Frontal cortex (tissue), 4 donors: ENCODE measurements at places on chromosomes 1 and 21.

- DNase-seq, result no peak
These were observed 172.1 kb upstream of the RNPC3 start for GRCh38 chr1:103353391-103353790.

- no peak for DNase-seq
These were observed 16.9 kb downstream of the MORN1 start for GRCh38 chr1:2374252-2375155.

DNA sequence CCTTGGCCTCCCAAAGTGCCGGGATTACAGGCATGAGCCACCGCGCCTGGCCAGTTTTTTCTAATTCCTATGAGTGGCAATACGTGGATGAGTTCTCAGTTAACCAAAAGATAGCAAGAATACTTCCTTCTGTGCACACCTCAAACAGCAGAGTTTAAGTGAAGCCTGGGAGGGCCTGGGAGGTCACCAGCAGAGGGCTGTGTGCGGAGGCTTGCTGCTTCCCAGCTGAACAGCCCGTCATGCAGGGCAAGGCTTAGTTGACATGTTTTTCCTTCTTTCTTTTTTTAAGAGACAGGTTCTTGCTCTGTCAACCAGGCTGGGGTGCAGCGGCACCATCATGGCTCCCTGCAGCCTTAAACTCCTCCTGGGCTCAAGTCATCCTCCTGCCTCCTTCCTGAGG lies 17.8 kb downstream of the GNG4 start:
- DNase-seq, result no peak

- DNase-seq, result no peak
These were observed 20.5 kb downstream of the RHOU start for GRCh38 chr1:228755800-228756199.

DNA sequence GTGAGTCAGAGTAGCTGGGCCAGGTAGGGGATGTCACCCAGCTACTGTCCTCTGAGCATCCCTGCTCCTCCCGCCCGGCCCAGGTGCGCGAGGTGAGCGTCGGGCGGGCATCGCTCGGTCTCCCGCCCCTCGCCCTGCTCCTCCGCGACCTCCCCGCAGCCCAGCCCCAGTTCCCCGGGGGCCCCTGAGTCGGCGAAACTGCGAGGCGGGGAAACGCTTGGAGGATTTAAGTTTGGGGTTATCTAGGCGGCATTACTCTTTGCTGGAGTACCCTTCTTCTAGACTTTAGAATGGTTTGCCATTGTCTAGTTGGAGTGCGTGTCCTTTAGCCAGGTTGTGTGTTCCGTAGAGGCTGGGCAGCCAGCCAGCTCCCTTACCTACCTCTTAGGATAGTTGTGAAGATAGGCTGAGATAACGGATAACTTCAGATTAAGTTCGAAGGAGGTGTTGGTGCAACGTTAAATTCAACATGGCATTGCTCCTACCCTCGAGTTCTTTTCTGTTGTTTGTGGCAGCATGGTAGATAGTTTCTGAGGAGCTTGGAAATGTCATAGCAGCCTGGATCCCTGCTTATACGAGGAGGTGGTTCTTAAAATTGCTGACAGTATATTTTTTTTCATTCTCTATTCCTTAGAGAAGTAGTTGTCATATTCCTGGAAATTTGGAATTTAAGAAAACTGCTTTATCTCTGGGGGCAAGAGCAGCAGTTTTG lies 697 bp downstream of the AGO3 start:
- DNase-seq, result no peak

DNA sequence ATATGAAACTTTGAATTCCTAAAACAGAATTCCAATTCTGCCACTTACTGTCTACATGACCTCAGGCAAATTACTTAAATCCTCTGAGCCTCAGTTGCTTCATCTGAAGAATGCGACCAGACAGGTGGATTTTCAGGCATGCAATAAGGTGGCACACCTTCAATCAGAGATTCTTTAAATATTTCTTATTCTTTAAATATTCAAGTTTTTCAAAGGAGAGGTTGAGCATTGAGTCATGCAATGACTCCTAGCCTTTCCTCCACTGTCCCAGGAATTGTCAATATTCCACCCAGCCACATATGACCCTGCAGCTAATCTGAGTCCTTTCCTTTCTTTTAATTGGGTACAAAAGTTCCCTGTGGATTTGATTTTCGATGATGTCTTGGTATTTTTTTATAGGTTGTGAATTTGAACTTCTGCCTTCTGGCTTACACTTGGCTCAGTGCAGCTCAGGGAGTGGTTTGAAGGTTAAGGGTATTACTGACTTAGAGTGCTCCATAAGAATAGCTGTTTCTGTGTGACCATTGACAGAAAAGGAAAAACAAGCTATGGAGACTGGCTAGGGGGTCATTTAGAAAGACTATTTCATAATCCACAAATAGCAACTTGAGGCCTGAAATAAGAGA lies 52.2 kb upstream of the PRDX6 start:
- no peak for DNase-seq

- no peak for DNase-seq
These were observed 2.0 kb downstream of the TEKT2 start for GRCh38 chr1:36085686-36086526.

DNA sequence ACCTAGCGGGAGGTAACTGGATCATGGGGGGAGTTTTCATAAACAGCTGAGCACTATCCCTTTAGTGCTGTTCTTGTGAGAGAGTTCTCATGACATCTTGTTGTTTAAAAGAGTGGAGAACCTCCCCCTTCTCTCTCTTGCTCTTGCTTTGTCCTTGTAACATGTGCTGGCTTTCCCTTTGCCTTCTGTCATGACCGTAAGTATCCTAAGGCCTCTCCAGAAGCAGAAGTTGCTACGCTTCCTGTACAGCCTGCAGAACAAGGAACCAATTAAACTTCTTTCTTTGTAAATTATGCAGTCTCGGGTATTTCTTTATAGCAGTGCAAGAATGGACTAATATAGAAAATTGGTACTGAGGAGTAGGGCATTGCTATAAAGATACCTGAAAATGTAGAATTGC lies 515.6 kb downstream of the NEGR1 start:
- DNase-seq, result no peak

GRCh38 chr1:236673289-236673919 lies 12.9 kb upstream of the ACTN2 start:
- no peak for DNase-seq

DNA sequence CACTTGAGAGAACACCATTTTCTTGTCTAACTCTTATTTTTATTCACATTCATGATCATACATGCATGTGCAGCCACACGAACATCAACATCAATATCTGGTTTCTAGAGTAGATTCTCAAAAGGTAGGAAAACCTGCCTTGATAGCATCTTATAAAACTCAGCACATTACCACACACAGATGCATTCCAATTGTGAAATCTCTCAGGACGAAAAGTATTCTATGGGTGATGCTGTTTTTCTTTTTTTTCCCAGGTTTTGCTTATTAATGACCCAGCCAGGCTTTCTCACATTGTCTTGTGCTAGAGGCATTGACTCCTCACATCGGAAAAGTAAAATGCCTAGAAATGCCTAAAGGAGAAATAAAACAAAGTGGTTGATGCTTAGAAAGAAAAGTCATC lies 562.8 kb downstream of the KIF26B start:
- no peak for DNase-seq

DNA sequence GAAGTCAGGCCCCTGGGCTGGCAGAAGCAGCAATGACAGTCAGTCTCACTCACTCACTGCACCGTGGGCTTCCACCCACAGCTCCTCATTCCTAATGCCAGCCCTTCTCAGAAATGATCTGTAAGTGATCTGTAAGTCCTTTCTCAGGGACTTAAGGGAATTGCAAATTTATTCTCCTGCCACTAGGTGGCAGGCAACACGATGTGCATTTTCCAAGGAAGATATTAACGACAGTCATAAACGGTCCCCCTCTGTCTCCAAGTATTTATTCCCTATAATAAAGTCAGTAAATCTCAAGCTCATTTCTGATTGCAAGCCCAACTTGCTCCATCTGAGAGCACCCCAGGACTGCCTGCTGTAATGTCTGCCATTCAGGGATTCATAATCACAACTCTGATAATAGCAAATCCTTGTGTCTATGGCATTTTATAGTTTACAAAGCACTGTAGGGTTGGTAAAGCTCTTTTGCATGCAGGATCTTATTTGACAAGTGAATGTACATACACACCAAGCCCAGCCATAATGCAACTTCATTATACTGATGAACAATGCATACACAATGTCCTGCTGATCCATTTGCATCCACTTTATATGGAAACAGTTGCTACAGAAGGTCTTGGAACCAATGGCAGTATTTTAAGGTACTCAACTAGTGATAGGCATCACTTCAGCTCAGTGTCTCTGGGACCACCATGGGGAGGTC lies 380.5 kb upstream of the CAMK1G start:
- DNase-seq, result peak; percentile 34

GRCh38 chr1:74486036-74486435 lies 26.4 kb downstream of the LRRC53 start:
- no peak for DNase-seq

DNA sequence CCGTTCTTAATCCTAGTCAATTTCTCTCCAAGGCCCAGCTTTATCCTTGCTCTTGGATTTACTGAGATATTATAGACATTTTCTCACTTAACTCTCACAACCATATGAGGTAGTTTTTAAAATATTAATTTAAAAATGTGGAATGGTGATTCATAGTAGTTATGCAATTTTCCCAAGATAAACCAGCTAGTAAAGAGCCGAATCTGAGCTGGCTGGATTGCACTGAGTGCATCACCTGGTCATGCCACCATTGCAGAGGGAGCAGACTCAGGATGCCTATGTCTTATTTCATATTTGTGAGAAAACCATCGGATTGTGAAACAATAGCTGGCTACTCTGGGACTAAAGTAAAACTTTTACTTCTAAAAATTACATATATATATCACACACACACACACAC lies 494.0 kb downstream of the KCNT2 start:
- no peak for DNase-seq

DNA sequence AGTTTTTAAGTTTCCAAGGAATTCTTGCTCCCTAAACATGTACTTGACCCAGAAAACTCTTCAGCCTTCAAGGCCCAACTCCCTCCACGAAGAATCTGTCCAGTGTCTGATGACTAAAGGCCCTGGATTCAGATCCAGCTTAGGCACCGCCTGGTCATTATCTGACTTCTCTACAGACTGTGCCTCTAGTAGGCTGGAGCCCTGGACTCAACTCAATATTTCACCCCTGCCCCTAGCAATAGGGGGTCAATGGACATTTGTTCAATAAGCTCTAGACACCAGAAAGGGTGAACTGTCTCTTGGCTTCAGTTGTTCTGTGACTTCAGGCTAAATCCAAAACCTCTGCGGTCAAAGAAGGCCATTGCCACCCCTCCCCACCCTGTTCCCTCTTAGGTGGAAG lies 34.5 kb downstream of the NUAK2 start:
- DNase-seq, result no peak

- DNase-seq, result no peak
These were observed 120.5 kb downstream of the LRRC7 start for GRCh38 chr1:69688193-69688592.

GRCh38 chr21:29581393-29581792 lies 282.7 kb downstream of the BACH1 start:
- no peak for DNase-seq

GRCh38 chr21:36080386-36080785 lies 10.6 kb downstream of the CBR1 start:
- no peak for DNase-seq

DNA sequence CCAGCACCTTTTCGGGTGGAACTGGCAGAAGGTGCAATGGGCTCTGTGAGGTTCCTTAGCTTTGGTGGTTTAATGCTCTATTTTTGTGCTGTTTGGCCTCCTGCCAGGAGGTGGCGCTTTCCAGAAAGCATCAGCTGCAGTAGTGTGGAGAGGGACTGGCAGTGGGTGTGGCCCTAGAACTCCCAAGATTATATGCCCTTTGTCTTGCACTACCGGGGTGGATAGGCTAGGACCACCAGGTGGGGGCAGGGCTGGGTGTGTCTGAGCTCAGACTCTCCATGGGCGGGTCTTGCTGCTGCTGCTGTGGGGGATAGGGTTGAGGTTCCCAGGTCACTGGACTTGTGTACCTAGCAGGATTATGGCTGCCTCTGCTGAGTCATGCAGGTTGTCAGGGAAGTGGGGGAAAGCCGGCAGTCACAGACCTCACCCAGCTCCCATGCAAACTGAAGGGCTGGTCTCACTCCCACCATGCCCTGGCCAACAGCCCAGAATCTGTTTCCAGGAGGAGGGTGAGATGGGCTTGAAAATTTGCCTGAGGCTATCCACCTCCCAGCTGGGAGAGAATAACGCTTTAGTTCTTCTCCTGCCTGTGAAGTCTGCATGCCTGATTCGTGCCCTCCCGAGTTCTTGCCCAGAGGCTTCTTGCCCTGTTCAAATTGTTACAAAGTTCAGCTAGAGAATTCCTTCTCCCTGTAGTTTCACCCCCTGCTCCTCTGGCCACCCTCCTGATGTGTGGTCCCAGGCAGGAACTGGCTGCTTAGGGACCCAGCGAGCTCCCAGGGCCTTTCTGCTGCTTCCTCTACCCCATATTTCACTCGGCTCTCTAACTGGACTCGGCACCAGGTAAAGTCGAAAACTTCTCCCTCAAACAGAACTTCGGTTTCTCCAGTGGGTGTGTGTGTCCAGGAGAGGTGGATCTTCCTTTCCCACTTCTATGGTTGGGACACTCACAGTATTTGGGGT lies 76.5 kb upstream of the BTG3 start:
- DNase-seq, result no peak

- DNase-seq, result no peak
These were observed 1.3 kb downstream of the NTNG1 start for GRCh38 chr1:107142140-107142542.

DNA sequence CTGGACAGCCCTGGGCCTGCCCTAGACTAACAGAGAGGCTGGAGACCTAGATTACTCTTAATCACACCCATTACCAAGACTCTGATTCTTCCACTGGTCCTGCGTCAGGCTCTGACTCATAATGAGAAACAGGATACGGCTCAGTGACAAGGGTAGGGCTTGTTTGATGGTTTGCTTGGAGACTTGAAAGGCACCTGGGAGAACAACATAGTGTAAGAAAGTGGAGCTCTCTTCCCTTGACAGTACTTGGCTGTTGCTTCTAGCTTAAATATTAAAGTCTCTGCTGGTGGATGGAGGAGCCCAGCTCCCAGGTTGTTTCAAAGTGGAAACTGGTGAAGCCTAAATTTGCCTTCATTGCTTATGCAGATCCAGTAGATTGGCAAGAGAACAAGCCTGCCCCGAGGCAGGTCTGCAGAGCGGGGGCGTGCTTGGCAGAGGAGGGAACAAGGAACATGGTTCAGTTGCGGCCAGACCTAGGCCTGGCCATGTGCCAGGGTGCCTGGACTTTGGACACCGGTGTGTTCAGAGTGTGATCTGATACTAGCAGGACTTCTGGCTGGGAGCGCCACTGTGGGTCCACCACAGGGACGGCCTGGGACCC lies 480.6 kb downstream of the CAMTA1 start:
- DNase-seq, result no peak

- DNase-seq, result no peak
These were observed 64.7 kb downstream of the VPS26C start for GRCh38 chr21:37202221-37203110.

GRCh38 chr1:119079881-119080280 lies 60.6 kb downstream of the WARS2 start:
- no peak for DNase-seq

GRCh38 chr1:77825131-77825709 lies 45.8 kb downstream of the MIGA1 start:
- no peak for DNase-seq

GRCh38 chr1:198326232-198326631 lies 169.4 kb downstream of the NEK7 start:
- DNase-seq, result no peak

- DNase-seq, result no peak
These were observed 7.1 kb downstream of the POU3F1 start for GRCh38 chr1:38039331-38040088.
